CD4-positive, alpha-beta T cell (primary cell): ENCODE measurements at places on chromosomes 7 and 10.

- no peaks in the 10 kb centered on the region for H3K4me1 ChIP-seq
- no peaks in the 10 kb centered on the region for H3K36me3 ChIP-seq
- H3K4me3 ChIP-seq: no peak overlapping the region
- peaks cover 10% of the 10 kb centered on the region for H3K27me3 ChIP-seq
- no peak for DNase-seq
Observed at GRCh38 chr10:4786043-4786839, 39.8 kb upstream of the AKR1E2 start.

DNA sequence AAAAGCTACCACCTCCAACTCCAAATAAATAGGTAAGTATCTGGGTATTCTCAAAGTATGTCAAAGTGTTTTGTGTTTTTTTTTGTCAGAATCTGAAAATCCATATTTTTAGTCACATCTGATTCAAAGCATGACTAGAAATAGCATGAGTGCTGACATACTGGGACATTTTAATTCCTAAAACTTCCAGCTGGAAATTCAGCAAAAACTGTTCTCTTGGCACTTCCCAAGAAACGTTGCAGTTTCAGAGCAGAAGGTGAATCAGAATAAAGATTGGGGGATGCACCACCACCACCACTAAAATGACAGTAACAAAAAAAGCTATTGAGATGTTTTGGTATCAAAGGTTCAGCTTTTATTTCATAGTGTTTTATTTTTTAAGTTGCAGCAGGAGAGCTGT, 724.6 kb upstream of the CELF2 start:
- no peaks in the 10 kb centered on the region for H3K4me1 ChIP-seq
- H3K27ac ChIP-seq: no peak overlapping the region
- H3K4me3 ChIP-seq: no peak overlapping the region
- no peaks in the 10 kb centered on the region for H3K36me3 ChIP-seq
- DNase-seq: no peak
- no peaks in the 10 kb centered on the region for H3K27me3 ChIP-seq

DNA sequence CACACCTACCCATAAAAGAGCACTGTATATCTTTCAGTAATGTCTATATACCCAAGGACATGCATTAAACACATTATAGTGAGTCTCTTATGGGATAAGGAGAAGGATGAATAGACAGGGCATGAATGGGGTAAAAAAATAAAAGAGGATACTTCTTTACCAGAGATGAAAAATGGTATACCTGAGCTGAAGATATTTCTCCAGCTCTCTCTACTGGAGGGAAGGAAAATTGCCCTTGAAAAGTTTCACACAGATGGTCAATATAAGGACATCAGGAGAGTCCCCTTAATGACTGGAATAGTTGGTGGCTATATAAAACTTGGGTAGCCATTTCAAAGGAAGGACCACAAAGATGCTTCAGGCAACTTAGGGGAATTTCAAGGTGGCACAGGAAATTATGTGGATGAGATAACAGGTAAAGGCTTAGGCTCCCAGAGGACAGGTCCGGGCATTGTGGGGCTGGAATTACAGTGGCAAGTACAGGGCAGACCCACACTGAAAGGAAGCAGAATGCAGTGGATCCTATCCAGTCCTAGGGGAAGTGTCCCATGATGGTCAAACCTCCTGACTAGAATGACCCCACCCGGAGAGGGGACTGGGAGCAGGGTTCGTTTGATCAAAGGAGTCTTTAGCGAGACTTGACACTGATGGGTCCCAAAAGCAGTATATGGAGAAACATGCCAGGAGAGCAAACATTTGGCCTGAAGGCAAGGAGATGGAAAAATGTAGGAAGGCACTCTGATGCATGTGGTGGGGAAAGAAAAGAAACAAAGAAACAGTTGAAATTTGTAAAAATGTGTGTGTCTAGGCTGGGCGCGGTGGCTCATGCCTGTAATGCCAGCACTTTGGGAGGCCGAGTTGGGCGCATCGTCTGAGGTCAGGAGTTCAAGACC, 35.6 kb downstream of the PLAU start:
- DNase-seq: no peak
- no peak overlapping the region for H3K4me3 ChIP-seq
- H3K36me3 ChIP-seq: no peaks in the 10 kb centered on the region
- no peaks in the 10 kb centered on the region for H3K27me3 ChIP-seq
- no peaks in the 10 kb centered on the region for H3K4me1 ChIP-seq

GRCh38 chr10:62690703-62691102, 113.8 kb upstream of the ADO start:
- no peaks in the 10 kb centered on the region for H3K36me3 ChIP-seq
- H3K4me1 ChIP-seq: peaks cover 44% of the 10 kb centered on the region

DNA sequence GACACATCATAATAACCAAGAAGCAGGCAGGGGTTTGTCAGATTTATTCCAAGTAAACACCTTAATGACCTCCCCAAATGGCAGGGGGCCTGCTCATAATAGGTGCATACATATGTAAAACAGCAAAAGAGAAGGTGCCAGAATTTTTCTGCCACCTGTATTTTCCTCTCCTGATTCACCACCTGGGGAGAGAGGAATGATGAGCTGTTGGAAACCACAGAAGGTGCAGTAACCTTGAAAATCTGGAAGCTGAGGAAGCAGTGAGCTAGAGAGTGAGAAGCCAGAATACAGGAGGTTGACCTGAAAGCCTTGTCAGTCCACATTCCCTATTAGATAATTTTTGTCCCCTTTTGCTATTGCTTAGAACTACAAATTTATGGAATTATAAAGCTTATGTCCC, 46.2 kb upstream of the PDE1C start:
- no peak overlapping the region for H3K27ac ChIP-seq
- DNase-seq: no peak
- H3K36me3 ChIP-seq: no peaks in the 10 kb centered on the region
- H3K4me3 ChIP-seq: no peak overlapping the region
- no peaks in the 10 kb centered on the region for H3K27me3 ChIP-seq

GRCh38 chr10:115861864-115862263, 411.1 kb downstream of the GFRA1 start:
- no peaks in the 10 kb centered on the region for H3K4me1 ChIP-seq
- H3K27me3 ChIP-seq: no peaks in the 10 kb centered on the region
- no peaks in the 10 kb centered on the region for H3K36me3 ChIP-seq
- H3K27ac ChIP-seq: no peak overlapping the region
- DNase-seq: no peak

GRCh38 chr7:100353685-100354330, 4.1 kb upstream of the PILRB start:
- H3K4me1 ChIP-seq: peaks cover 35% of the 10 kb centered on the region
- H3K4me3 ChIP-seq: no peak overlapping the region
- H3K27me3 ChIP-seq: no peaks in the 10 kb centered on the region
- DNase-seq: no peak
- H3K27ac ChIP-seq: peak overlapping the region; percentile 39

DNA sequence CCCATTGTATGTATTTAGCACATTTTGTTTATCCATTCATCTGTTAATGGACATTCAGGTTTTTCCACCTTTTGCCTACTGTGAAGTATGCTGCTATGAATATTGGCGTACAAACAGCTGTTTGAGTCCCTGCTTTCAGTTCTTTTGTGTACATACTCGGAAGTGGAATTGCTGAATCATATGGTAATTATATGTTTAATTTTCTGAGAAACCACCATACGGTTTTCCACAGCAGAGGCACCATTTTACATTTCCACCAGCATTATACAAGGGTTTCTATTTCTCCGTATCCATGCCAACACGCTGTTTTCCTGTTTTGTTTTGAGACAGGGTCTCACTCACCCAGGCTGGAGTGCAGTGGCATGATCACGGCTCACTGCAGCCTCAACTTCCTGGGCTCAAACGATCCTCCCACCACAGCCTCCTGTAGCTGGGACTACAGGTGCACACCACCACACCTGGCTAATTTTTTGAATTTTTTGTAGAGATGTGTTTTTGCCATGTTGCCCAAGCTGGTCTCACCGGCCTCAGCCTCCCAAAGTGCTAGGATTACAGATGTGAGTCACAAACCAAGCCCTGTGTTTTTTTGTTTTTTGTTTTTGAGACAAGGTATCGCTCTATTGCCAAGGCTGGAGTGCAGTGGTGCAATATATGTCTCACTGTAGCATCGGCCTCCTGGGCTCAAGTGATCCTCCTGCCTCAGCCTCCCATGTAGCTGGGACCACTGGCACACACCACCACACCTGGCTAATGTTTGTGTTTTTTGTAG, 22.1 kb upstream of the FBXW4 start:
- H3K36me3 ChIP-seq: no peaks in the 10 kb centered on the region
- no peak for DNase-seq
- H3K4me3 ChIP-seq: no peak overlapping the region
- no peaks in the 10 kb centered on the region for H3K27me3 ChIP-seq

DNA sequence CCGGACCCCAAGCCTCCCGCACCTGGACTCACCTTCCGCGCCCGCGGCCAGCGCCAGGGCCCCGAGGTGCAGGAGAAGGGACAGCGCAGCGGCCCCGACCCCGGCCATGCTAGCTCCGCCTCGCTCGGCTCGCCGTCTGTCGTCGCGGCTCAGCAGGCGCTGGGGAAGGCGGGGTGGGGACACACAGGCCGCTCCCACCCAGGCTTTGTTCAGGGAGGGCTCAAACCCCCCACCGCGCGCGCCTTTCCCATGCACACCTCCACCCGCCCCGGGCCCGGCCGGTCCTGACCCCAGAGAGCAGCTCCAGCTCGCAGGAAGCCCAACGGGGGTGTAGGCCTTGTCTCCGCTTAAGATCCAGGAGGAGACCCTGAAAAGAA, at the start of gene KCP:
Gene KCP (minus strand): TSS at position 141 of the 377 bp plus-strand sequence. CDS start 33 bp downstream, at position 108.
- no peak within 1 kb of the TSS for H3K27ac ChIP-seq
- H3K4me1 ChIP-seq: peaks cover 12% of the 10 kb centered on the region
- no peak within 1 kb of the TSS for H3K4me3 ChIP-seq
- H3K36me3 ChIP-seq: no peaks in the 10 kb centered on the region
- H3K27me3 ChIP-seq: peaks cover 33% of the 10 kb centered on the region
